ENCODE measurements at places on chromosomes 1 and 21. TPM values are rescaled to one million over a fixed set of nuclear protein-coding genes. Genes with fewer than 3 reads are reported as not detected.

The S100A12 gene
- 12.6 TPM for total RNA-seq

The ADAMTS4 gene
- 60.6 TPM for total RNA-seq

The CHIT1 gene
- not detected for total RNA-seq

The PTPN7 gene
- 1.8 TPM for total RNA-seq

The SLAMF7 gene
- 0.67 TPM for total RNA-seq

The OR2L13 gene
- not detected for total RNA-seq

The PMVK gene
- 21.3 TPM for total RNA-seq

The CACNA1S gene
- not detected for total RNA-seq

The ATG4C gene
- total RNA-seq, result 8.8 TPM

The NBPF3 gene
- 6.4 TPM for total RNA-seq

The AIRE gene
- total RNA-seq, result not detected

The WDR64 gene
- not detected for total RNA-seq

The CACHD1 gene
- 8.4 TPM for total RNA-seq

The HSD3B2 gene
- total RNA-seq, result not detected

Measured in gastroesophageal sphincter (tissue), 4 donors.